ENCODE measurements at places on chromosomes 7 and 10.
A peak's percentile ranks its signal among the peaks of the same experiment; 100 is the strongest.

- no peak for DNase-seq
Observed at GRCh38 chr7:144659211-144659610, 176.6 kb downstream of the TPK1 start.

DNA sequence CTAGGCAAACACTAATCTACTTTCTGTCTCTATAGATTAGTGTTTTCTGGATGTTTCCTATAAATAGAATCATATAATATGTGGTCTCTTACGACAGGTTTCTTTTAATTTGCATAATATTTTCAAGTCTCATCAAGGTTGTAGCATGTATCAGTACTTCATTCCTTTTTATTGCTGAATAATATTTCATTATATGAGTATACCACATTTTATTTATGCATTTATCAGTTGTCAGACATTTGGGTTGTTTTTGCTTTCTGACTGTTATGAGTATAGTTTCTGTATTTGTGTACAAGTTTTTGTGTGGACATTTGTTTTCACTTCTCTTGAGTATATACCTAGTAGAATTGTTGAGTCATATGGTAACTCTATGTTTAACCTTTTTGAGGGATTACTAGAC lies 48.2 kb downstream of the SHOC2 start:
- no peak for DNase-seq

- DNase-seq: no peak
Observed at GRCh38 chr10:112957640-112958092, 7.6 kb downstream of the TCF7L2 start.

DNA sequence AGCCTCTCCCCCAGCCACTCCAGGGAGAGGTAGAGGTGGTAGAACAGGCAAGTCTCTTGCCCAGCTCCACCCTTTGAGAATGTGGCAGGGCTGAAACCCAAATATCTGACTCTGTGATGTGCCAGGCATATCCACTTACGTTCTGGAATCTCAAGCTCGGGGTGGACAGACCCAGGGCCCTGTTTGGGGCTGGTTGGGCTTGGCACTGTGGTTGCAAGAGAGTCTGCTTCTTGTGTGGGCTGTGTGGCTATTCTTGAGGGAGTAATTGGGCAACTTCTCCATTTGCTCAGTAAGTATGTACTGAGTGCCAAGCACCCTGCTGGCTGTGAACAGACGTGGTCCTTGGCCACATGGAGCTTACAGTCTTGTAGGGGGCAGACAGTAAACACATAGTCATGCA lies 4.7 kb downstream of the UBTD1 start:
- DNase-seq: no peak

- no peak for DNase-seq
Observed at GRCh38 chr10:111944331-111944730, 239.2 kb downstream of the GPAM start.

- DNase-seq: no peak
Observed at GRCh38 chr7:135184254-135184841, 13.8 kb upstream of the CYREN start.

DNA sequence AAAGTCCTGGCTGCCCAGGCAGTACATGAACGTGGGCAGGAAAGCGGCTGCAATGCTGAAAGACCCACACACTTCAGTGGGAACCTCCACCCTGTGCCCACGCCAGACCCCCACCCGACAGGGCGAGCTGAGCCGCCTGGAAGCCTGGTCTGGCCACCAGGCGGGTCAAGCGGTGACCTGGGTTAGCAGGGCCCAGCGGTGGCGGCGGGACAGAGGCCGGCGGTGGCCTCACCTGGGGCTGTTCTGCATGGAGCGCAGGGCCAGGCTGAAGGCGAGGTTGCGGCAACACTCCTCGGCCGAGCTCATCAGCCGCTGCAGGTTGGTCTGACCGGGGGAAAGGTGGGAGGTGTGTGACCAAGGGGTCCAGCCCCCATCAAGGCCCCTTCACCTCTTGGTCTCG lies 11.6 kb upstream of the MICALL2 start:
- DNase-seq: no peak

DNA sequence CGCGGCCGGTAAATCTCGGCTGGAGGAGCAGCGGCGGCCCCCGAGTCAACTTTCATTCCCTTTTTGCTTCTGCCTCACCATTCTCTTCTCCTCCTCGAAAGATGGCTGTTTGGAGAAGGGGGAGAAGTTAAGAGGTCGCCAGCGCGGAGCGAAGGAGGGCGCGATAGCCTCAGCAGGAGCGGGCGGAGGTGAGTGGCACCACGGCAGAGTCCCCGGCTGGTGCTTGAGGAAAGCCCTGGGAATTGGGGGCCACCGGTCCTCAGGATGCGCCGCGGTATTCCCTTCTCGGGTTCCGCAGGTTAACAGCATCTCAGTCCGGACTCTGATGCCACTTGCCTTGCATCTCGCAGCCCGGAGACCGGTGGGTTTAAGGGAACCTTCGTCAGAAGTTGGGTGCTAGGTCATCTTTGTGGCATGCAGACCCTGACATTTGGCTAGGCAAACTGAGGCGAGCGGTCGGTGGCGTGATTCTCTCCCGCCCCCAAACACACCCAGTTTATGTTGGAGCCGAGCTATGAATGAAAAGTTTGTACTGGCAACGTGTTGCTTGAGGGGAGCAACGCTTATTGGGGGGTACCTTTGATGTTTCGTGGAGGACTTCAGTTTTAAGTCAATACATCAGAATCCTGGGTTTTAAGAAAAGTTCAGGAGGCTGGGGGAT lies 59.5 kb upstream of the PRPS1L1 start:
- DNase-seq: no peak

GRCh38 chr7:114209968-114210367 lies 204.6 kb upstream of the FOXP2 start:
- no peak for DNase-seq

DNA sequence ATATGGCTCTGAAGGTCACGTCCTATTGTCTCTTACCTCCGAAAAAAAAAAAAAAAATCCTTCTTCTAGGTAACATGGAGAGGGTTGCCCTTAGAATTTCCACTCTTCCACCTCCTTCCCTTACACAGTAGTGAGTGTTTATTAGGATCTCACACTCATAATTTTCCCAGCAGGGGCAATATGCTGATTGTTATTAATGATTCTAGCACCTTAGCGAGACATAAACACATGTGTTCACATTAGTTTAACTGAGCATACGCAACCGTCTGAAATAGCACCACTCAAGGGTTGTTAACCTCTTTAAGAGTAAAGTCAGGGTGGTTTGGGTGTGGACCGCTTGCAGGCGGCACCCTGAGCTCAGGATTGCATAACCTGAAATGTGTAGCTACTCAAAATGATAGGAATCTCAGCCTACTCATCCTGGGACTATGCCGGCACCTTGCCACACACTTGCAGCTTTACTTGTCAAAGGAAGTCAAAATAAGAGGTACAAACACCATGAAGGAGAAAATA lies 52.2 kb downstream of the CPEB3 start:
- peak; percentile 16 for DNase-seq

DNA sequence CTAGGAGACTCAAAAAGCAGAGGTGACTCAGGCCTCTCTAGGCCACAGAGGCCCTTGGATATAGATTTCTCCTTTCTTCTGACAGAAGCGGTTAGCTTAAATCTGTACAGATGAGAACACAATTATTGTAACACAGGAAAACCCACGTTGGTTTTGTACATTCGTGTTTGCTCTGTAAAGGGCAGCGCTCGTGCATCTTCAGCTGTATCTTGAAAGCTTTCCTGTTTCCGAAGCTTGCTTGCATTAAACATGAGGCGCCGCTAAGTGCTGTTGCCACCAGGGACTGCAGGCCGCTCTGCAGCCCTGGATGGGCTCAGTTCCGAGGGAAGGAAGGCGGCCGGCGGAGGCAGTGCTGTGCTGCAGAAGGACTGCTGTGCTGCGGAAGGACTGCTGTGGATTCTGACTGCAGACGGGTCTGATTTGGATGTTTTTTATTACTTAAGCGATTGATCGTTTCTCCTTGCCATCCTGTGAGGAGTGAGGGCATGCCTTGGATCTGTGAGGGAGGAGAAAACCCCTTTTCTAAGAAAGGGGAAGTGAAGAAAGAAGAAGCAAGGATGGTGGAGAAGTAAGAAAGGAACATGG lies 53.3 kb downstream of the FHIP2A start:
- DNase-seq: peak; percentile 52

DNA sequence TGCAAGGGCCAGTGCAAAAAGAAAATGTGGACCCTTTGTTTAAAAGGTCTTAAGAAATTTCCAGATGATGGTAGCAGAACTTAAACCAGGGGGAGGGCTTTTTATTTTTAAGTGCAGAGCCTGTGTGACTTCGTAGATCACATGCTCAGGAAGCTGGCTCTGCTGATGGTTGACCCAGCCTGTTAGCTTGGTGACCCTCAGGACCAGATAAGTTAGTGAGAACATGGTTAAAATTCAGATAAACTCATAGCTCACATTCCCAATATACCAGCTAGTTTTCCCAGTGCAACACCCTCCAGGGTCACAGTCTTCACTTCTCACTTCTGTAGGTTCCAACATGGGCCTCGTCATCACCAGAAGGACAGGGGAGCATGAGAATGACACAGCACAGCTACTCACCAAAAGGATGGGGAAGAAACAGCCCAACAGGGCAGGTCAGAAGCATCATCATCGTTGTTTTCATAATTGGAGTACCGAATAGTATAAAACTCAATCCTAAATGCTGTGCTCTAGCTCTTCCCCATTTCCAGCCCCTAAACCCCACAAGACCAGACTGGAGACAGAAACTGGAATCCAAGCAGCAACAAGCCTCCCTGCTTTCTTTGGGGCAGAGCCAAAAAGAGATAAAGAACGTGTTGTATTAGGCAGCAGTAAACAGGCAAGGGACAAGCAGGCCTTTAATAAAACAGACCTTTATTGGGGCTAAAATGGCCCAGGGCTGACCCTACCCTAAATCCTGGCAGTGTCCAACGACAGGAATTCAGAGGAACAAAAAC lies 102.2 kb upstream of the ANKRD1 start:
- no peak for DNase-seq

GRCh38 chr7:27519793-27520469 lies 142.8 kb downstream of the HIBADH start:
- no peak for DNase-seq

GRCh38 chr7:54664235-54665228 lies 94.5 kb downstream of the SEC61G start:
- no peak for DNase-seq

DNA sequence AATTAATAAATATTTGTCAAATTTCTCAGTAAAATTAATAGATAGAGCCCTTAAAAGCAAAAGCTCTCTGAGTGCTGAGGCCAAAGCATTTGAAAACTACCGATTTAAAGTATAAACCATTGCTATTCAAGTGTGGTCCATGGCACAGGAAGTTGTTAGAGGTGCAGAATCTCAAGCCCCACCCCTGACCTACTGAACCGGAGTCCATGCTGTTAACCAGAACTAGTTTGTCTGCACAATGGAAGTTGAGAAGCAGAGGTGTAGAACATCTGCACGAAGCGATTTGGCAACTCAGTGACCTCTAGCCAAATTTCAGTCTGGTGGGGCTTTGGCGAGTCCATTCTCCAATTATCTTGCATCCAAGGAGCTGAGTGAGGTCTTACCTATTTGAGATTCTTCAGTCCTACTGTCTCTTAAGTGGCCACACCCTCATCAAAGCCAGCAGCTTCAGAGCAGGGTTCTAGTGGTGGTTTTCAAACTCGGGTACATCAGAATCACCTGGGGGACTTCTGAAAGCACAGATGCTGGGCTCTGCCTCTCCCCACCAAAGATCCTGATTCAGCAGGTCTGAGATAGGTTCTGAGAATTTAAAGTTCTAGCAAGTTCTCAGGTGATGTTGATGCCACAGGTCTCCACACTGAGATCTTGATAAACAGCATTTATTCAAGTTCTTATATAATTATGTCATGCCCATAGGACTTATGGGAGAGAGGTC lies 96.8 kb upstream of the SAMD8 start:
- DNase-seq: no peak

- no peak for DNase-seq
Observed at GRCh38 chr7:99944497-99945070, 15.2 kb upstream of the GJC3 start.

DNA sequence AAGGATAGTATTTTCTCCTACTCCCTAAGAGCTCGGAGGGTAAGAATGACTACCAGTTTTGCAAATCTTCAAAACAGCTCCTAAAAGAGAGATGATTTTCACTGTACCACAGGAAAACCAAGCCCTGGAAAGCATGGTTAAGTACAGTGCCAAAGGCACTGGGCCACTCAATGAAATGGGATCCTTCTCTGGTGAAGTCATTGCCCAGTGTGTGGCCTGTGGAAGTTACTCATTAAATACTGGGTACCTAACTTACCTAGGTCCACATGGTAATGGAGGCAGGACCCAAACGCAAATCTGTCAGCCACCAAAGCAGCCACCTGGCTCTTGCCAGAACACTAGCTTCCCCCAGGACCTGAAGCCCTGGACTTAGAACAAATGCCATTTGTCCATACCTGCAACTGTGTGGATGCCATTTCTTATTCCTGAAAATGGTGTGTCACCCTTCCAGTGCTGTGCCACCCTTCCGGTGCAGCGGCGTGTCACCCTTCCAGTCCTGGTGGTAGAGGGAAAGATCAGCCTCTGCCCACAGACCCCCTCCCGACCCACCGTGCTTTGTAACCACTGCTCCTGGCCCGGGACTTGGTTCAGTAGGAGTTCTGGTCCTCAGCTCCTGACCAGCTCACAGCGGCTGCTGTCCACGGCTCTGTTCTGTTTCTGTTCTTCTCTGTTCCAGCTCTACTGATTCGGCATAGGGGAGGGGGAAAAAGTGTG lies 659.2 kb downstream of the SDK1 start:
- DNase-seq: no peak

- no peak for DNase-seq
Observed at GRCh38 chr10:42646687-42647640, 8.6 kb upstream of the ZNF33B start.

- DNase-seq: no peak
Observed at GRCh38 chr7:22676385-22676784, 50.6 kb upstream of the IL6 start.

GRCh38 chr10:124045276-124045675 lies 48.1 kb downstream of the CHST15 start:
- no peak for DNase-seq

- no peak for DNase-seq
Observed at GRCh38 chr10:119535837-119536507, 6.5 kb downstream of the RGS10 start.
